ENCODE measurements at places on chromosomes 4 and X. TPM values are rescaled to one million over a fixed set of nuclear protein-coding genes. Genes with fewer than 3 reads are reported as not detected.

Gene GPRIN3
- polyA plus RNA-seq = 7.6 TPM

Gene TMPRSS11D
- not detected for polyA plus RNA-seq

Gene HTN3
- polyA plus RNA-seq = not detected

Gene ARMCX1
- 51.4 TPM for polyA plus RNA-seq

Gene RRH
- polyA plus RNA-seq = 0.65 TPM

Gene SLC2A9
- polyA plus RNA-seq = 9.0 TPM

Gene PTCHD1
- 0.43 TPM for polyA plus RNA-seq

Gene EREG
- polyA plus RNA-seq = 0.06 TPM

Gene GABRG1
- polyA plus RNA-seq = 0.15 TPM

Gene MAPK10
- polyA plus RNA-seq = 61.7 TPM

Gene CYSLTR1
- polyA plus RNA-seq = 2.4 TPM

Gene ARAP2
- 7.1 TPM for polyA plus RNA-seq

Gene PRKX
- polyA plus RNA-seq = 12.2 TPM

Gene FAM120C
- polyA plus RNA-seq = 9.5 TPM

Gene PSAPL1
- polyA plus RNA-seq = not detected

Gene LYAR
- 19.3 TPM for polyA plus RNA-seq

Gene MTMR8
- polyA plus RNA-seq = 1.9 TPM

Gene OPN1MW2
- not detected for polyA plus RNA-seq

Gene SPANXA1
- not detected for polyA plus RNA-seq

Gene SULT1B1
- polyA plus RNA-seq = 1.00 TPM

Gene SPON2
- polyA plus RNA-seq = 6.9 TPM

Gene AMOT
- 64.8 TPM for polyA plus RNA-seq

Gene GPR82
- 0.11 TPM for polyA plus RNA-seq

Gene CT45A2
- polyA plus RNA-seq = not detected

Gene GAGE2A
- not detected for polyA plus RNA-seq

Gene BOD1L1
- 64.0 TPM for polyA plus RNA-seq

Gene CFAP99
- polyA plus RNA-seq = 0.69 TPM

Gene UPF3B
- polyA plus RNA-seq = 32.3 TPM

Gene HHIP
- 2.3 TPM for polyA plus RNA-seq

Gene RPL10
- 3,161 TPM for polyA plus RNA-seq
